ENCODE measurements at places on chromosomes 13 and 19.

- peak; percentile 69 for DNase-seq
Measured at GRCh38 chr19:13764101-13764807, at the start of gene MRI1. MRI1 (plus strand) TSS chr19:13764522; CDS start chr19:13764589, 67 bp downstream.

DNA sequence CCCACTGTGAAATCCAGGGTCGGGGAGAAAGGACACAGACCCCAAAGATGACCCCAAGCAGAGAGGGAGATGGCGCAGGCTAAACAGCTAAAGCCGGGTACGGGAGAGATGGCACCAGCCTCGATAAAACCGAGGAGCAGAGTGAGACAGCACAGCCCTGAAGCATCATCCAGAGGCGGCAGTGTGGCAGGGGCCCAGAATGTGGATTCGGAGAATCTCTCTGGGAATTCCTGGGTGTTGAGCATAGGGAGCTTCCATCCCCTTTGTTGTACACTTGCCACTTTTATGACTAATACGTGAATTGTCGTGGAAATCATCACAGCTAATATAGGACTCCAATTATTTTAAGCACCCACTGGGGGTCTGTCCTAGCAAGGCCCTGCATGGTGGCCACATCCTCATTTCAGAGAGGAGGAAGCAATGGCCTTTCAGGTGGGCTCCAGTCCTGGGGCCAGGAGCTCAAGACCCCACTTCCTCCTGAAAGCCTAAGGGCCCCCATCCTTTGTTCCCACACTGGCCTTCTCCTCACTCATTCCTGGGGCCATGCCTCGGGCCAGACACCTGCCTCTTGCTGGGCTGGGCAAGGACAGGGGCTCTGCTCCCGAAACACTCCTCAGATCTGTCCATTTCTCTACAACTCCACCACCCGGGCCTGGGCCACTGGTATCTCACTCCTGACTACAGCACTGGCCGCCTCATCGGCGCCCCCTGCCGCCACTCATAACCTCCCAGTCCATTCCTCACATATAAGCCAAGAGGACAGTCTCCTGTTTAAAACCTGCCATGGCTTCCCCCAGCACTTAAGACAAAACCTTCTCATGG, 29.3 kb upstream of the ATP1A3 start:
- no peak for DNase-seq

GRCh38 chr13:57527114-57527735, 104.3 kb upstream of the PCDH17 start:
- no peak for DNase-seq

GRCh38 chr13:97257800-97258799, 36.0 kb downstream of the MBNL2 start:
- no peak for DNase-seq

DNA sequence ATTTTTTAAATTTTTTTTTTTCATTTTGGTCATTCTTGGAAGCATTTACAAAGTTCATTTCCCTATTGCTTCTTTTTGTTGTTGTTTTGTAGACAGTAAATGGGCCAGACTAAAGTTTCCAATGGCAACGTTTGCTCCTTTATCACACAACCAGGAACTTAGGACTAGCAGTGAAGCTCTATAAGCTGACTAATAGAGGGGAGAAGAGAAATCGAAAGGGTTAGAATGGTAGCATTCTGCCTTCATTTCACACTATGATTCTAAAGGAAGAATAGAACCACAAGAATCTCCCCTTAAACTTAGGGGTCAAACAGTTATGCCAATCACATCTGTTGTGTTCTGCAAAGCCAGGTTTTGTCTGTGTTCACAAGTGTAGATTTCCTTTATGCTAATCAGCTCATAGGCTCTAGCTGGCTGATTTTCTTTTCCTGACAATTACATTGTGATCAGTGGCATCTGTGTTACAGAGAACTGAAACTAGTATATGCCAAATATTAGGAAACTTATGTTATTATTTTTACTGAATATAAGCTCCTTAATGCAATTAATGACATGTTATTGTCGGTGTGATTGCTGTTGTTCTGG, 467.3 kb downstream of the DACH1 start:
- no peak for DNase-seq

GRCh38 chr19:41886761-41887710, 4.1 kb downstream of the ARHGEF1 start:
- no peak for DNase-seq

GRCh38 chr13:98912846-98913245, 65.0 kb downstream of the DOCK9 start:
- no peak for DNase-seq
